Dermis lymphatic vessel endothelial cell (primary cell): ENCODE measurements at places on chromosomes 5 and 9. TPM values are rescaled to one million over a fixed set of nuclear protein-coding genes. Genes with fewer than 3 reads are reported as not detected.

The CARD9 gene
- total RNA-seq = 0.09 and 0.43 TPM in 2 replicates

The FAM153A gene
- not detected in 2 replicates for total RNA-seq

The ANXA1 gene
- 294 and 868 TPM in 2 replicates for total RNA-seq

The PTGES2 gene
- total RNA-seq = 50.5 and 60.2 TPM in 2 replicates

The IL6ST gene
- total RNA-seq = 908 and 1,132 TPM in 2 replicates

The FST gene
- total RNA-seq = 10.1 and 89.9 TPM in 2 replicates

The GPR151 gene
- not detected in 2 replicates for total RNA-seq

The UBE2QL1 gene
- total RNA-seq = 0.65 and 0.86 TPM in 2 replicates

The APBA1 gene
- 5.1 and 8.2 TPM in 2 replicates for total RNA-seq

The EQTN gene
- total RNA-seq = 0.09 and 0.22 TPM in 2 replicates

The ARRDC1 gene
- 23.4 and 26.7 TPM in 2 replicates for total RNA-seq

The CTXN3 gene
- total RNA-seq = not detected in 2 replicates

The SPINK14 gene
- total RNA-seq = not detected in 2 replicates

The PCDHA1 gene
- under 0.01 and 0.09 TPM in 2 replicates for total RNA-seq

The MAMDC4 gene
- 0.52 and 0.65 TPM in 2 replicates for total RNA-seq

The FAM174A gene
- 23.2 and 28.2 TPM in 2 replicates for total RNA-seq

The STRBP gene
- 9.9 and 13.0 TPM in 2 replicates for total RNA-seq

The ANKDD1B gene
- 0.54 and 0.86 TPM in 2 replicates for total RNA-seq

The MYMK gene
- not detected in 2 replicates for total RNA-seq

The SLC4A9 gene
- total RNA-seq = not detected in 2 replicates

The PGM5 gene
- 87.0 and 134 TPM in 2 replicates for total RNA-seq

The LHX3 gene
- not detected in 2 replicates for total RNA-seq

The ZNF883 gene
- total RNA-seq = 0.17 TPM in 1 of 2 replicates, not detected in the other

The FAT2 gene
- not detected in 2 replicates for total RNA-seq

The IL3 gene
- total RNA-seq = not detected in 2 replicates
